Naive thymus-derived CD4-positive, alpha-beta T cell (primary cell): ENCODE measurements at places on chromosomes 3 and 15.
A peak's percentile ranks its signal among the peaks of the same experiment; 100 is the strongest.

GRCh38 chr3:142022381-142022780, 127.0 kb downstream of the TFDP2 start:
- no peak for DNase-seq
- no peaks in the 10 kb centered on the region for H3K4me1 ChIP-seq
- H3K36me3 ChIP-seq, result no peaks in the 10 kb centered on the region
- no peaks in the 10 kb centered on the region for H3K27me3 ChIP-seq
- no peak overlapping the region for H3K4me3 ChIP-seq
- H3K27ac ChIP-seq, result no peak overlapping the region

GRCh38 chr15:96107916-96108315, 222.6 kb upstream of the NR2F2 start:
- no peaks in the 10 kb centered on the region for H3K36me3 ChIP-seq
- H3K27me3 ChIP-seq, result no peaks in the 10 kb centered on the region
- no peak overlapping the region for H3K4me3 ChIP-seq
- H3K27ac ChIP-seq, result no peak overlapping the region

GRCh38 chr3:113441051-113441770, at the start of gene CFAP44:
CFAP44 (minus strand) TSS chr3:113441493; CDS start chr3:113433664, 7,829 bp downstream.
- H3K4me1 ChIP-seq, result no peaks in the 10 kb centered on the region
- DNase-seq, result peak; percentile 38
- H3K36me3 ChIP-seq, result peaks cover 10% of the 10 kb centered on the region
- no peaks in the 10 kb centered on the region for H3K27me3 ChIP-seq
- no peak within 1 kb of the TSS for H3K4me3 ChIP-seq

GRCh38 chr3:171260899-171261298, 199.3 kb downstream of the TNIK start:
- no peaks in the 10 kb centered on the region for H3K27me3 ChIP-seq
- no peak overlapping the region for H3K27ac ChIP-seq
- no peak for DNase-seq
- no peak overlapping the region for H3K4me3 ChIP-seq
- H3K4me1 ChIP-seq, result peaks cover 29% of the 10 kb centered on the region

DNA sequence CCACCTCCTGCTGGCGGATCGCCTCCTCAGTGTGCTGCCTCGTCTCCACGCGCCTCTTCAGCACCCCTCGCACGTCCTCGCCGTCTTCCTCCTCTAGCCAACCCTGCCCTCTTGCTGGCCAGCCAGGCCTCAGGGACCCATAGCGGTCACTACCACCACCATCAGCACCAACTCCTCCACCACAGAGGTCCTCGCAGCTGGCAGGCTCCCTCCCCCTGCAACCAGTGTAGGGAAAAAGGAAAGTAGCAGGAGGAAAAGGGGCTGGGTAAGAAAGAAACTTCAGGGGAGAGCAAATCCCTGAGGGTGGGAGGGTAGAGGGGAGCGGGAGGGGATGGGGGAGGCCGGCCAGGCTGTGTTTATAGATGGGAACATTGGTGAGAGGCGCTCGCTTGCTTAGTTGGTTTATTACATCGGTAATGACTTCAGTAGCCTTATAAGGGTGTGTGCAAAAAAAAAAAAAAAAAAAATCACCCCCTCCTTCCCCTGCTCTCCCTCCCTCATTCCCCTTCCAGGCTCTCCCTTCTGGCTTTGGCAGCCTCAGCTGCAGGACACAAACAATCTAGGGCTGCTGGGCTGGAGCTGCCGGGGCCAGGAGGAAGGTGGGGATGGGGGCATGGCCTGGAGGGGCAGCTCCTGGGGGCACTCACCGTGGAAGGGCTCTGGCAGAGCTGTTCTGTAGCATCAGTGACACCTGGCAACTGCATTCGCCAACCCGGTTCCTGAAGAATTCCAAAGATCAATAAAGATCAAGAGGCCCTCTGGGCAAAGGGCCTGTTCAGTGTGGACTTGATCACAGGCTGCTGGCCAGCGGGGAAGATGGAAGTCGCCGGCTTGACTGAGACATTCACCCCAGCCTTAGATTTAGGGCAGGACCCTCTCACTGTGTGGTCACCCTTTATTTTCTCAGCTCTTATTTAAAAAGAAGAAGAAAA, 116.2 kb upstream of the HACD2 start:
- H3K4me3 ChIP-seq, result no peak overlapping the region
- H3K27me3 ChIP-seq, result no peaks in the 10 kb centered on the region
- H3K4me1 ChIP-seq, result no peaks in the 10 kb centered on the region
- H3K27ac ChIP-seq, result no peak overlapping the region
- DNase-seq, result no peak
- no peaks in the 10 kb centered on the region for H3K36me3 ChIP-seq

GRCh38 chr15:25892126-25892525, 29.0 kb upstream of the ATP10A start:
- no peak overlapping the region for H3K4me3 ChIP-seq
- DNase-seq, result no peak
- no peak overlapping the region for H3K27ac ChIP-seq
- H3K36me3 ChIP-seq, result no peaks in the 10 kb centered on the region
- no peaks in the 10 kb centered on the region for H3K27me3 ChIP-seq

GRCh38 chr3:111035316-111035715, 36.3 kb upstream of the NECTIN3 start:
- H3K36me3 ChIP-seq, result no peaks in the 10 kb centered on the region
- no peak for DNase-seq
- H3K27ac ChIP-seq, result no peak overlapping the region
- H3K27me3 ChIP-seq, result no peaks in the 10 kb centered on the region
- H3K4me1 ChIP-seq, result no peaks in the 10 kb centered on the region
